T-cell (primary cell): ENCODE measurements at places on chromosomes 1 and 21. TPM values are rescaled to one million over a fixed set of nuclear protein-coding genes. Genes with fewer than 3 reads are reported as not detected.

DNA sequence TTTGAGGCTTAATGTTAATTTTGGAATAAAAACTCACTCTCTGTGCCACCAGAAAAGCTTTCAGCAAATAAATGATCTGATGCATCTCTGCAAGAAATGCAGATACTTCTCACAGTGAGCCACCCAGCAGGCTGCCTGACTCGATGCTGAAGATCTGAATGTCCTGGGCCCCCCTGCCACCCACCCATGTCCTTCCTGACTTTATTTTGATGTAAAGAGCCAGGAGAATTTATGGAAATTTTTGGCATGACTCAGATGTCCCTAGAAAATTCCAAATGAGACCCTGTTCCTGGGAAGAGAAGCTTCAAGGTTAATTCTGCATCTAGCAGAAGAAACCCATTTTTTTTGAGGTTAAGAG is 62.8 kb upstream of the COA6 start:
- DNase-seq, result no peak

OPTC gene
- total RNA-seq, result not detected

GRCh38 chr1:6239950-6240768 is 3.8 kb upstream of the HES3 start:
- no peak for DNase-seq

LCE3D gene
- total RNA-seq, result not detected

GRCh38 chr1:175503538-175503937 is 239.9 kb downstream of the TNR start:
- no peak for DNase-seq

- no peak for DNase-seq
These were observed 78.1 kb downstream of the NKAIN1 start for GRCh38 chr1:31161571-31161970.

DNA sequence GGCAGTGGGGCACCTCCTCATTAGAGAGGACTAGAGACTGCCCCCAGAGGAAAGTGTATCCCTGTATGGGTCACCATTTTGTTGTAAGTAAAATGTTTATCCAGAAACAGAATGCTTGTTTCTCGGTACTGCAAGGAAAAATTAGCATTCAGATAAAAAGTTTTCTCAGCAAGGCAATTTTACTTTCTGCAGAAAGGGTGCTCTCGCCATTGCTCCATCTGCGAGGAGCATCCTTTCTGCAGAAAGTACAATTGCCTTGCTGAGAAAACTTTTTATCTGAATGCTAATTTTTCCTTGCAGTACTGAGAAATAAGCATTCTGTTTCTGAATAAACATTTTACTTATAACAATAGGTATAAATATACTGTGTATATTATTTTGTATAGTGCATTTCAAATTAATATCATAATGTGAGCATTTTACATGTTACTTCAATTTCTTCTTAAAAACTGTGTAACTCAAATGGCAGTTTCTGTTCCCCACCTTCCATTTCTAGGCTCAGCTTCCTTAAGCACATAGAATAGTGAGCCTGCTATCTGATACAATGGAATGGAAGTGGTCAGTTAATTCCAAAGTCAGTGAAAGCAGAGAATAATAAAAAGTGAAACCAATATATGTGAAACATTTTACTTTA is 76.5 kb upstream of the DESI2 start:
- DNase-seq, result no peak

DNA sequence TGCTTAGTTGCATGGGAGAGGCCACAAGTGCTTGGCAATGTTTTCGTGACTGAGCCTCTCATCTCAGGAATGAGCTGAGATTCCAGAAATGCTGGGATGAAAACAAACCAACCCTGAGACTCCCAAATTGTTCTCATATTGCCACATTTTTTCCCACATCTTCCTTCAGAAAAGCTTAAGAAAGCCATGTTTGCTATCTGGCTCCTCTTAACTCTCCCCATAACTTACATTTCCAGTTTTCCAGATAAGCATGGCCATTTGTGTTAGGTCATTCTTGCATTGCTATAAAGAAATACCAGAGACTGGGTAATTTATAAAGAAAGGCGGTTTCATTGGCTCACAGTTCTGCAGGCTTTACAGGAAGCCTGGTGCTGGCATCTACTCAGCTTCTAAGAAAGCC is 17.2 kb downstream of the DSCAM start:
- no peak for DNase-seq

- no peak for DNase-seq
These were observed 447.6 kb upstream of the B3GALT2 start for GRCh38 chr1:193633991-193634390.

FMO5 gene
- total RNA-seq, result 1.4 TPM

DNA sequence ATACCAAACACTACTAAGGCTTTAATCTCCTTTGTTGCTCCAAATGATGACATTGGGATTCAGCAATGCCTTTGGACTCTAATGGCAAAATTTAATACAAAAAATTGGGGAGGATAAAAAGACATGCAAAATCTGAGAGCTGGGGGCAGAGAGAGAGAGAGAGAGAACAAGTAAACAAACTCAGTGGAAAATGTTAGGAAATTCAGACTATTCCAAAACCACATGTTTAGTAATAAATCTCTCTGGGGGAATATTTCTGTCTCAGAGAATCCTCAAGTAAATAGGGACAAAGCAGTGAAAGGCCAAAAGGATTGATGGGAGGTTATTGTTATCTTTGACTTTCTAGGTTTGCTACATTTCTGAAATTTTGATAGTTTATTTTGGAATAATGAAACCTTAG is 65.7 kb downstream of the PLA2G4A start:
- no peak for DNase-seq

DNA sequence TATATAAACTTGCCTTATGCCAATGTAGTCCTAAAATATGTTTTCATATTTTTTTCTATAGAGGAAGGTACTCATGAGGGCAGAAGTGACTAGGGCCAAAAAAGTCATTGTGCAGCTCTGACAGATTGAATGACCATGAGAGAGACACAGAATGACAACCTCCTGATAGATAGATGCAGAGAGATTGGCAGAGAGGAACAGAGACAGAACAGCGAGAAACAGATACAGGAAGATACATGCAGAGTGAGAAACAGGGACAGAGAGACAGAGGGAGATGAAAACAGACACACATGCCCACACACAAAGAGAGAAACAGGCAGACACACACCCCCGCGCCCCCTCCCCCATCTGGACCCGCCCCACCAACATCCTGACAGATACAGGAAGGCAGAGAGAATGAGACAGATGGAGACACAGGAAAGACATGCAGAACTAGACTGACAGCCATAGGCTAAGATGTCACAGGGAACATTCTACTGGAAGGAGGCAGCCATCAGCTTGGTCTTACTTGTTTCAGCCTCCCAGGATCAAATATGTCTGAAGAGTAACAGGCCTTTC is 211.1 kb downstream of the ST6GALNAC3 start:
- peak; percentile 15 for DNase-seq

DNA sequence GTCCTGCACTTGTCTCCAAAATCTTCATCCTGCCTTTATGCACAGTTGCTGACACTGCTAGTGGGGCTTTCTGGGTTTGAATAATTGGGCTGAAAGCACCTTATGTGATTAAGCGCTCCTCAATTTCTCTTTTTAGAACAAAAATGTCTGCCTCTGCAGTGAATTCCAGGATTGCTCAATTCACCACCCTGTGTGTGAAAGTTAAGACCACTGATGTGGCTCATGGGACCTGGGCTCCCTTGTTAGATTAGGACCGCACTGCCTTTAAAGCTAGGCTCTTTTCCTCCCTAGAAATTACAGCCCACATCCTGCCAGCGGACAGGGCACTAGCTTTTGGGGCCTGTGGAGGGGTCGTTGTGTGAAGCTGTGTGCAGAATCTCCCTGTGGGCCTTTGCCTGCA is 18.8 kb downstream of the KIAA1614 start:
- no peak for DNase-seq

DNA sequence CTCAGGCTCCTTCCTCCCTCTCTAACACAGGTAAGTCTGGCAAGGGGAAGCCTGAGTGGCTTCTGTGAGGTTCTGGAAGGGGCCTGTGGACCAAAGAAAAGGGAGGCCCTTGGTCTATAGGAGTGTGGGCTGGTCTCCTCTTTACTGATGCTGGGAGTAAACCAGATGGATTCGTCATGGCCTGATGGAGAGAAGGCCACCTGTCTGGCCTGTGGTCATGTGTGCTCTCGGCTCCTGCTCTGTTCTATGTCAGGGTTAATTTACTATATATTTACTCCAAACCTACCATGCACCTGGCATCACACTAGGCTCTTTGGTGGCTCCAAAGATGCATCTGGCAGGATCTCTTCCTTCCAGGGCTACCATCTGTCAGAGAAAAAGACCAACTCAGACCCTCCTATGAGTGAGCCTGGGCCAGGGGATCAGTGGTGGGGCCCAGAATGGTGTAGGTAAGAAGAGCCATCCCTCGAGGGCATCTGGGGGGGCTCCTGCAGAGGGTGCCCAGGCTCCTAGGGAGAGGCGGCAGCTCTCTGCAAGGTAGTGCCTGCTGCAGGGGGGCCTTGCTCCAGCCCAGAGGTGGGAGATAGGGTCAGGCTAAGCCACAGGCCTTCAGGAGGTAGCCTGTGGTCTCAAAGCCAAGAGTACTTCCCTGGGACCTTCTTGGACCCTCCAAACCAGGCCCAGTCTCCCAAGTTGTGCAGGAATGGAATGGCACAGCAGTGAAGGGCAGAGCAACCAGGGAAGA is 68.2 kb upstream of the SELENON start:
- no peak for DNase-seq

S100B gene
- 11.4 TPM for total RNA-seq

DNA sequence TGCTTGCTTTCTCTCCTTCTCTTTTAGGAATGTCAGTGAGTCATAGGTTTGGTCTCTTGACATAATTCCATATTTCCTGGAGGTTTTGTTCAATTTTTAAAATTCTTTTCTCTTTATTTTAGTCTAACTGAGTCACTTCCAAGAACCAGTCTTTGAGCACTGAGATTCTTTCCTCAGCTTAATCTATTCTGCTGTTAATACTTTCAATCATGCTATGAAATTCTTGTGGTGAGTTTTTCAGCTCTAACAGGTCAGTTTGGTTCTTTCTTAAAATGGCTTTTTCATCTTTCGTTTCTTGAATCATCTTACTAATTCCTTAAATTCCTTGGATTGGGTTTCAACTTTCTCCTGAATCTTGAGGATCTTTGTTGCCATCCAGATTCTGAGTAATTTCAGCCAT is 321.0 kb downstream of the PTBP2 start:
- no peak for DNase-seq

CCDC24 gene
- total RNA-seq, result 1.7 TPM

RNF223 gene
- total RNA-seq, result not detected

- DNase-seq, result no peak
These were observed 70.0 kb upstream of the TMEM51 start for GRCh38 chr1:15083578-15083977.

TEDDM1 gene
- not detected for total RNA-seq

DNA sequence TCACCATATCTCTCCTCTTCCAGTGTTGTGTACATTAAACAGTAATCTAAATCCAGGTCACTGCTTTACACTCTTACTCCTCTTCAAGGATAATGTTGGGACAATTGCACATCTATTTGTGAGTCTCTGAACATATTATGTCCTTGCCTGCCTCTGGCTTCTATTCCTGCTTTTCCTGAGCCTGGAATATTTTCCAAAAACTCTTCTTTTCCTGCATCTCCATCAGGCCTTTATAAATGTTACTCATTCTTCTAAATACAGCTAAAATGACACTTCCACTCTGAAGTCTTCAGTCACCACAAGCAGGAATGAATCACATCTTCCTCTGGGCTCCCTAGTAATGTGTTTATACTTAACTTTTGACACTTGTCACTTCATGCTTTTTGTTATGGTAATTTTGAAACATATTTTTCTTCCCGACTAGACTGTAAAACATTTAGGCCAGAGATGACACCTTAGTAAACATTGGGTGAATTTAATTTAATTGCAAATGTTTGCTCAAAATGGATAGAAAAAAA is 396.0 kb downstream of the LRRIQ3 start:
- no peak for DNase-seq

GRCh38 chr21:41589620-41590175 is 81.7 kb upstream of the TMPRSS2 start:
- no peak for DNase-seq

PSRC1 gene
- 0.35 TPM for total RNA-seq

CD58 gene
- total RNA-seq, result 19.6 TPM

DNA sequence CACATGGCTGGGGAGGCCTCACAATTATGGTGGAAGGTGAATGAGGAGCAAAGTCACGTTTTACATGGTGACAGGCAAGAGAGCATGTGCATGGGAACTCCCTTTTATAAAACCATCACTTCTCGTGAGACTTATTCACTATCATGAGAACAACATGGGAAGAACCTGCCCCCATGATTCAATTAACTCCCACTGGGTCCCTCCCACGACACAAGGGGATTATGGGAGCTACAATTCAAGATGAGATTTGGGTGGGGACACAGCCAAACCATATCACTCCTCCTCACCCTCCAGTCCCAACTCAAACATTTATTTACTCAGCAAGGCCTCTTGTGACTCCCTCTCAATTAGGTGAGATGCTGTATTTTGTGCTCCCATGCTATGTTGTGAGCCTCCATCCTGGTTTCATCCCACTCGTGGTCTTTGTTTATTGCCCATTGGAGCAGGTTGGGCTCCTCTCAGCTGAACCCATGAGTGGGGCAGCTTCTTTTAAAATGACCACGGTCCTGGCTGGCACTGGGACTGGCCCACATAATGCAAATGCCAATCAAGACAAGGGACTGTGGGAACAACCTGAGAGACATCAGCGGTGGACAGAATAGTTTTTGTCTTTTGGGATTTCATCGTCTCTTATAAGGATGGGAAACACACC is 28.8 kb downstream of the IRF2BP2 start:
- DNase-seq, result no peak

DNA sequence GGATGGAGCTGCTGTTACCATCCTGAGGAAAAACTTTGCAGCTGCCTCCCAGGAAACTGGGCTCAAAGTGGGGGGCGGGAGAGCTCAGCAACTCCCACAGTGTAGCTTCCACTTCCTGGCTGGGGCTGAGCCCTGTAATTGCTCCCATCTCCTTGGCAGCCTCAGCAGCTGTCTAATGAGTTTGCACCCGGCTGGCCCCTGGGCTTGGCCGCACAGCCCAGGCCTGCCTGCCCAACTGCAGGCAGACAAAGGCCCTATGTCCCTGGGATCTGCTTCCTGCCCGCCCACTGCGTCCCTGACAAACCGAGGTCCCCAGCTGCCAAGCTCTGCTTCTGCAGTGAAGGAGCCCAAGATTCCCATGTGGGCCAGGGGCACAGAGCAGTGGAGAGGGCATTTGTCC is 30.1 kb downstream of the EDN2 start:
- DNase-seq, result no peak

KLHDC8A gene
- total RNA-seq, result not detected

- DNase-seq, result no peak
These were observed 41.0 kb upstream of the HAO2 start for GRCh38 chr1:119327450-119328155.

- DNase-seq, result no peak
These were observed 13.1 kb upstream of the COL24A1 start for GRCh38 chr1:86169625-86170024.

FCER1A gene
- total RNA-seq, result 0.88 TPM

TSSK3 gene
- total RNA-seq, result 2.4 TPM

GRCh38 chr1:192011525-192011924 is 146.7 kb upstream of the RGS18 start:
- DNase-seq, result no peak

- no peak for DNase-seq
These were observed 79.3 kb downstream of the SH3BGR start for GRCh38 chr21:39531064-39531463.

CLDN19 gene
- total RNA-seq, result 0.18 TPM
